ENCODE measurements at places on chromosomes 5 and 9.

DNA sequence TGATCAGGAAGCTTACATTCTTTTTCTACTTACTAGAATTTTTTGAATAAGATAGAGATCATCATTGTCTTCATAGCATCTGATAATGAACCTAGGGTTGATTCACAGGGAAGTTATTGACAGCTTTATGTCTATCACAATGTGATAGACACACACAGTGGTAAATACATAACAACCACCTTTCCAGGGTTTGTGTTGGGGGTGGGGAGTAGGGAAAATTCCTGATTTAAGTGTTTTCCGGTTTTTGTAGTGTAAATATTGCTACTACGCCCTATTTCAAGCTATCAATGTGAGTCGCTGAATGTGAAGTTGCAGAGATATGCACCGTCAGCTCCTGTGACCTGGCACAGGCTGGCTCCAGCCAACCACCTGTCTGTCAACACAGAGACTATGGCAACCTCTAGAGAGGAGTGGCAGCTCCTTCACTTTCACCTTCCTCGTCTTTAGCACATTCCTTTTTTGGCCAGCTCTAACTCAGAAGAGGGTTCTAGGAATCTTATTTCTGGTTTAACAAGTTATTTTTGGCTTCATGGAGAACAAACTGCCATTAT is 224.9 kb downstream of the MAT2B start:
- no peak for DNase-seq

- no peak for DNase-seq
Measured at GRCh38 chr5:9559965-9560364, 14.1 kb upstream of the SEMA5A start.

GRCh38 chr9:23823986-23824829 is 1.8 kb downstream of the ELAVL2 start:
- no peak for DNase-seq

- DNase-seq, result no peak
Measured at GRCh38 chr9:10612641-10613398, at the start of gene PTPRD. Gene PTPRD, minus strand, starts transcription at chr9:10613002.

DNA sequence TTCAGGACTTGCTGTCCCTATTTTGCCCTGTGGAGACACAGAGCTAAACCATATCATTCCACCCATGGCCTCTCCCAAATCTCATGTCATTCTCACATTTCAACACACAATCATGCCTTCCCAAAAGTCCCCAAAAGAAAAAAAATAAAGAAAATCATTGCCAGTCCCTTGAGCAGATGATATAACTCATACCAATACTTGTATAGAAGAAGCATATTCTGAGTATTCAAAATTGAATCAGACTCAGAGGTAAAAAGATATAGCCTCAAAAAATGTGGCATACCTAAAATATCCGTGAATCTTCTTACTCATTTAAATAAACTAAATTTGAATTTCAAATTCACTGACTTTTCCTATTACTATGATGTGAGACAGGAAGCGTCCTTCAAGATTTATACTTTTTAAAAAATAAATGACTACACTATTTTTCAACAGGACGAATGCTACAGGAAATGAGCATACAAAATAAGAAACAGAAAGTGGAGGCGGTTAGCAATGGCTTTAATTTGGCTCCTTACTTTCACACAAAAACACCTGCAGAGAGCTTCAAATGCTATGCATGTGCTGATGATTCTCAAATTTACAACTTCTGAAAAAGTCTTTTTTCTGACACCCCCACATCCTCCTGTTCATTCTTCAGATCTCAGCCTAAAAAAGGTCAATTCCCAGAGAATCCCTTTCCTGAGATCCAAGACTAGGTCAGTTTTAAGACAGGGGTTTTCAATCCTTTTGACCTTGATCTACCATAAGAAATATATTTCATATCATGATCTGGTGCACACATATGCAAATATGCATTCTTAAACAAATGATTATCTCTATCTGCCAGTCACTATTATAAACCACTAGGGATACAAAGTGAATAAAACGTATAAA is 39.6 kb upstream of the DMXL1 start:
- DNase-seq, result no peak

- DNase-seq, result no peak
Measured at GRCh38 chr9:34549407-34549732, 26.6 kb upstream of the ENHO start.

GRCh38 chr5:37005252-37005651 is 128.7 kb downstream of the NIPBL start:
- DNase-seq, result peak; percentile 74

DNA sequence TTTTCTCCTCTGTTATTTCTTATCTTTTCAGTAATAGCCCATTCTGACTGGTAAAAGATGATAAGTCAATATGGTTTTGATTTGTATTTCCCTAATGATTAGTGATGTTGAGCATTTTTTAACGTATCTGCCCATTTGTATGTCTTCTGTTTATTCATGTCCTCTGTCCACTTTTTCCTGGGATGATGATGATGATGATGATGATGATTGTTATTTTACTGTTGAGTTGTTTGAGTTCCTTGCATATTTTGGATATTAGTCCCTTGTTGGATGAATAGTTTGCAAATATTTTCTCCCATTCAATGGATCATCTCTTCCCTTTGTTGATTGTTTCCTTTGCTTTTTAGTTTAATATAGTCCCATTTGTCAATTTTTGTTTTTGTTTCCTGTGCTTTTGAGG is 27.0 kb downstream of the UTP15 start:
- DNase-seq, result peak; percentile 32

Data from HFFc6 (cell line).